ENCODE measurements at places on chromosomes 12 and 14.
A peak's percentile ranks its signal among the peaks of the same experiment; 100 is the strongest.

GRCh38 chr12:103317220-103317619 lies 178.5 kb downstream of the C12orf42 start:
- DNase-seq = no peak

DNA sequence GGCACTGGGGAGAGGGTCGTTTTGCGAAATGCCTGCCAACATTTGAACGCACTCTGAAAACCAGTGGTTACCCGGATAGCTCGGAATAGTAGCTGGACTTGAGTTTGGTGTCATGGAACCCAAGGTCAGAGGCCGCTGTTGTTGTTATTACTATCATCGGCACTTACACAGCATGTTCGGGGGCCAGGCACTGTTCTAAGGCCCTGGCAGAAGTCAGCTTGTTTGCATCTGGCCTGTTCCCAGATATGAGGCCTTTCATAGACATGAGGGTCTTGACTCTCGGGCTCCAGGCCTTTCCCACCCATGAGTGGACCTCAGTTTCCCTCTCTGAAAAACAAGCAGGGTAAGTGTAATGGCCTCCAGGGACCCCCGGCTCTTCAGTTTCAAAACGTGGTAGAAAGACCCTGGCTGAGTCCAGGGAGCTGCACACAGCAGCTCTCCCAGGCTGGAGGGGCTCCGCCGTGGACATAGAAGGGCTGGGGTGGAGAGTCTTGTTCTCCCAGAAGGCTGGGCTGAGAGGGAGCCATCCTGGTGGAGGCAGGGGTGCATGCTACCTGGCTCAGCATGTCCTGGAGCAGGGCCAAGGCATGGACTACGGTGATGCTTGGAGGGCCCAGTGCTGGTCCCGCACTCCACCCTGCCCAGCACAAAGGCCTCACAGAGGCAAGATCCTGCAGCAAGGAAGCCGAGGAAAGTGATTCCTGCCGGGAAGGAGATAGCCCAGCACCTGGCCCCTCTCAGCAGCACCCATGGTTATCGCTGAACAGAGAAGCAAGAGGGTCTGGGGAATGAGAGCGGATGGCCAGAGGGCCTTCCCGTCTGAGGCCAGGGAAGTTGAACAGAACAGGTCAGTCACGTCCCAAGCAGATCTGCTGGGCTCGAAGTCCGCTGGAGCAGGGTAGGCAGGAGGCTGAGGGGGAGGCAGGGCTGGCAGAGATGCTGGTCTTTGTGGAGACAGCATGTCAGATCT lies 63.5 kb upstream of the C14orf180 start:
- DNase-seq = no peak

- no peak for DNase-seq
Observed at GRCh38 chr14:36974985-36975384, 197.4 kb downstream of the SLC25A21 start.

- DNase-seq = no peak
Observed at GRCh38 chr14:77825895-77826519, 26.1 kb downstream of the ADCK1 start.

DNA sequence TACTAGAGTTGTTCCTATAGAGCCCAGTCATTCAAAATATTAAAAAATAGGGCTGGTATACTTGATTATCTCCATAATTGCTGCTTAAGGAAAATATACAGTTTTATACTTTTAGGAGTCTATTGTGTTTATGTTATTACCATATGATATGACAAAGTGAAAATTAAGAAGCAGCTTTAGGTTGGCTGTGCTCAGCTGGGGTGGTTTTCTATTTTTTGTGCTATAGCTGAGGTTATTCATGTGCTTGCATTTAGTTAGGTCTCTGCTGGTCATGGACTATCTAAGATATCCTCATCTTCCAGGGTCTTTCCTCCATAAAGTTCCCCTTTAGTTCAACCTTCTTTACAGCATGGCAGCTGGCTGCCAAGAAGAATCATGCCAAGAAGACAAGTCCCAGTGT lies 13.6 kb upstream of the LMO3 start:
- no peak for DNase-seq

GRCh38 chr12:68139941-68140340 lies 19.6 kb downstream of the IFNG start:
- DNase-seq = no peak

DNA sequence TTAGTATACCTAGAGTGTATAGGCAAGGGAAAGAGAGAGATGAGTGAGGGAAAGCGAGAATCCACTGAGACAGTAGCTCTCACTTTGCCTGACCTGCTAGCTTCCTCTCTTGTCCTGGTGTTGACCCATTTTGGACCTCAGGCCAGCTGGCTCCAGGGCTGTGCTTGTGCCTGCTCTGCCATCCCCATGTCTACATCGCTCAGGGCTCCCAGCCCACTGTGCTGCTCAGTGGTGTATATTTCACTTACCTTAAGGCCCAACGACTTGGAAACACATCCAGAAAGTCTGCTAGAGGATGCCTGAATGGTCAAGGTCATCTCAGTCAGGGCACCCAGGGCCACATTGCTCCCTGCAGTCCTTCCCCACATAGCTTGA lies 964 bp upstream of the SERPINA4 start:
- no peak for DNase-seq

- no peak for DNase-seq
Observed at GRCh38 chr12:76740501-76740900, 23.4 kb upstream of the ZDHHC17 start.

GRCh38 chr12:96986883-96987523 lies 79.9 kb downstream of the NEDD1 start:
- DNase-seq = peak; percentile 52

GRCh38 chr14:94631536-94632304 lies 19.5 kb downstream of the SERPINA3 start:
- no peak for DNase-seq

DNA sequence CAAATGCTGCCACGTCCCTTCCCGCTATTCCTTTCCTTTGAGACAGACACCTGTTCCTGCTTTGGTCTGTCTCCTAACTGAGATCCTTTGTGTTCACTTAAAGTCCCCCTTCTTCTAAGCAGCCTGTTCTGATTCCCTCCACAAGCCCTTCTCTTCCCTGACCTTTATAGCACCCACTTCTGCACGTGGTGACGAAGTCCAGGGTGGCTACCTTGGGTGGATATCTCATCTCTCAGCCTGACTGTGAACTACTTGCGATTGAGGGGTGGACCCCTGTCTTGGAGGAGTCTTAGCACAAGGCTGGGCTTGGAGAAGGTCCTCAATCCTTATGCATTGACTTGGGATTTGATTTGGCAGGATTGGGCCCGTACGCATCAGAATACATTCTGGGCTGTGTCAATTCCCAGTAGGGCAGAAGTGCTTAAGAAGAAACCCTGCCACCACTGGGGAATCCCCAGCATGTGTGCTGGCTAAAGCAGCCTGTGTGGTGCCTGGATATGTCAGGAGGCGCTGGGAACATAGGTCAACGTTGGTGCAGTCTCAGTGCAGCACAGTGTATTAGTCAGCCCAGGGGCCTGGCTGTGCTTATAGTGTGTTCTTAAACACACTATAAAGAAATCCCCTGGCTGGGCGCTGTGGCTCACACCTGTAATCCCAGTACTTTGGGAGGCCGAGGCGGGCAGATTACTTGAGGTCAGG lies 23.6 kb downstream of the KRT80 start:
- DNase-seq = no peak
